ENCODE measurements at places on chromosomes 12 and 14.

DNA sequence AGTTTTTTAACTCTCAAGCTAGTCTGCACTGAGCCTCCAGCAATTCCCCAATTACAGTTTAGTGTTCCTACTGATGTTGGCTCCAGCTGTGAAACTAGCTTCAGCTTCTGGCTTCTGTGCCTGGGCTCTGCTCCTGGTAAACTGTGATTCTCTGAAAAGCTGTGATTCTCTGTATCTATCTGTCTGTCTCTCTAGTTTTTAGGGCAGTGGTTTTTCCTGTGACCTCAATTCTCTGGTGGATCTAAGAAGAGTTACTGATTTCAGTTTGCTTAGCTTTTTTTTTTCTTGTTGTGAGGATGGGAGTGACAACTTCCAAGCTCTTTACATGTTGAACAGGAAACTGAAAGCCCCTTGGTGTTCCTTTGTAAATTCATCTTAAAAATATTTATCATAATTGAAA is 3.8 kb upstream of the HIF1A start:
- DNase-seq, result no peak

DNA sequence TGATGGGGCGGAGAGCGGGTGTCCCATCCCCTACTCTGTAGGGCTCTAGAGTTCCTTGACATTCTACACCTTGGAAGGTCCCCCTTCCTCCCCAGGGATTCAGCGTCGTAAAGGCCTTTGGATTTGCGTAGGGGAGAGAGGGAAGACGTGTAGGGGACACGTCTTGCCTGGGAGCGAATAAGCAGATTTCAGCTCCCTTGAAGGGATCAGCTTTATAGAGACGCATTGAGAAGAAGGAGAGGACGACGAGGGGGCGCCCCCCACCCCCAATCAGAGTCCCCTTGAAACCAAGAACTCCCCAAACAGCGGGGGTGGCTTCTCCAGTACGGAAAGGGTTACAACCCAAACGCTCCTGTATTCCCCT is 324 bp downstream of the CALCOCO1 start:
- DNase-seq, result no peak

GRCh38 chr12:104623883-104624282 is 167.1 kb downstream of the CHST11 start:
- no peak for DNase-seq

DNA sequence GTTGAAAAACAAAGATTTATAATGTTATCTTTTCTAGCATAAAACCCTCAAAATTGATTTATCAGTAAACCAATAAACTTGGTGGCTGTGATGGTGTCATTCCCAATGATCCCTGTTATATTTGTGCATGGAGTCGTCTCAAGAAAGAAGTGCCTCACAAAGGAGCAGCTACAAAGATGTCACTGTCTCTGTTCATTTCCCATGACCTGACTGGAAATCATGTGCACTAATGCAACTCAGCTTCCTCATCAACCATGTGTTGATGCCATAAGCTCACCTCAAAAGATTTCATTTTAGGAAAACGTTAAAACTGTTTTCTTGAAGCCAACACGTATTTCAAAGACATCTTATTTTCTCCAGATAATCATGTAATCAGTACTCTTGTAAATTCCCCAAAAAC is 28.8 kb downstream of the CLEC1A start:
- DNase-seq, result no peak

- DNase-seq, result no peak
These were observed 3.0 kb downstream of the SDSL start for GRCh38 chr12:113424915-113425823.

DNA sequence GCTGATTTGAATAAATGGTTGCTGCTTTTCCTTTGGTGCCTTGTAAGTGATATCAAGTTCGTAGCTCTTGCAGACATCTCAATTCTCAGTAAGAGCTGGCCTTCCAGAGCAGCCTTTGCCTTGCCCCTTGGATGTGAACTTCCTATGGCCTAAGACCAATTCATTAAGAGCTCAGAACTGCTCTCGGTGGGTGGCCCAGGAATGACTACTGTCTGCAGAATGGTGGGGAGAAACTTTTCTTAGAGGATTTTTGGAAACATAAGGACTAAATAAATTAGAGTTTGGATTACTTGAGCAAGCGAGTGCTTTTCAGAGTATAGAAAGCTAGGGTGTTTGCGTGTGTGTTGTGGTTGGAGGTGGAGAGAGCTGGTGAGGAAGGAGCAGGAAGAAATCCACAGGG is 306.4 kb upstream of the TBX3 start:
- no peak for DNase-seq

- no peak for DNase-seq
These were observed 38.5 kb upstream of the RNASE1 start for GRCh38 chr14:20841096-20841495.

- no peak for DNase-seq
These were observed 1303.0 kb downstream of the LRFN5 start for GRCh38 chr14:42909659-42910058.

GRCh38 chr12:69055706-69056105 is 122.7 kb upstream of the CPM start:
- no peak for DNase-seq

- no peak for DNase-seq
These were observed 37.8 kb upstream of the OR4E1 start for GRCh38 chr14:21711360-21711961.

DNA sequence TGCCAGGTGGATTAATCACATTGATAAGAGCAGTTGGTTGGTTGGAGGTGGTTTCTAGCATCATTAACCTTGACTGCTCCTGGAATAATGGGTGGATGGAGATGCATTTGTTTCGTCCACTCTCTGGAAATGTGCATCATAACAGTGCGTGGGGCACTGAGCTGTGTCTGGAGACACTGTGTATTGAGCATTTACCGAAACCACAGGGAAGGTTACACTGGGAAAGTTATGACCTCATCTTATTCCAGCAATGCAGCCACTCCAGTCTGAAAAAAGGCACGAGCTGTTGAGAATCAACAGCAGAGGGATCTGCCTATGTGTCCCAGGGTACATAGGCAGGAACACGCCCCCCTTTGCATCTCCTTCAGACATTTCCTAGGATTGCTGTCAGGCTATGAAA is 27.2 kb downstream of the RNFT2 start:
- DNase-seq, result no peak

DNA sequence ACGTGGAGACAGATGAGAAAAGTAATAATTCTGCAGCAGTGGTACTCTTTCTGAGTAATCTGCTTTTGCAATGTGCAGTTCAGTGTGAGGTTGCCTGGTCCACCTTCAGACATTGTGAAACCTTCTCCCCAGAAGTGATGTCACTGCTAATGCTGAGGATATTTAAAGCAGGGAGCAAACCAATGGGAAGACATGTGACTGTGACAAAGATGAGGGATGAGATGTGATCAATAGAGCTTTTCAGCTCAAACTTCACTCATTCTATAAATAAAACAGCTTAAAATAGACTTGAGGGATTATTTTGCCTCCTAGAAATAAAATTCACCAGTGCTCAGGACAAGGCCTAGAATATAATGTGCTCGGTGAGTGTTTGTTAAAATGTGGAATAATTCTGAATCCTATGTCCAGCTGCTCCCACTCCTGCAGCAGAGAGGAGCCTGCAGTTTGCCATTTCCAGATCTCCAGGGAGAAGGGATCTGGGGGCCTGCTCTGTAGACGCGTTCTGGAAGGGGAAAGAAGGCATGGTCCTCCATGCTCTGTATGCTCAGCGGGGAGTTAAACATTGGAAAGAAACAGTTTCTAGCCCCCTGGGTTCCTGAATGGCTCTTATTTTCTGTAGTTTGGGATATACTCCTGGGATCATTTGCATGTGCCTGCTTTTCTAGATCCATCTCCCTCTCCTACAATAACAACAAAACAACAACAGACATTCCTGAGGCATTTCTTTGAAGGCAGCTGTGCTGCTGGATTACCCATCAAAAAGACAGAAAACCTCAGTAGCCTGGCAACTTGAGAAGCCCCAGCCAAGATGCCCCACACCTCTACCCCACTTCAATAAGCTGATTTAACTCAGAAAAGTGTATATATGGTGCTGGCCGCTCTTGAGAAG is 8.9 kb downstream of the SLC7A8 start:
- no peak for DNase-seq

DNA sequence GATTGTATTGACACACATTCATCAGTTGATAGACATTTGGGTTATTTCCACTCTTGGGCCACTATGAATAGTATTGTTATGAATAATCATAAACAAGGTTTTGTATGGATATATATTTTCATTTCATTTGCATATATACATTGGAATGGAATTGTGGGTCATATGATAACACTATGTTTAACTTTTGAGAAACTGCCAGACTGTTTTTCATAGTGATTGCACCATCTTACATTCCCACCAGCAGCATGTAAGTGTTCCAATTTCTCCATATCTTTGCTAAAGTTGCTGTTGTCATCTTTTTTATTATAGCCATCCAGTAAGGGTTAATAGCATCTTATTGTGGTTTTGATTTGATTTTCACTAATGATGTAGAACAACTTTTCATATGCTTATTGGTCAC is 198.5 kb upstream of the PPFIA2 start:
- DNase-seq, result no peak

DNA sequence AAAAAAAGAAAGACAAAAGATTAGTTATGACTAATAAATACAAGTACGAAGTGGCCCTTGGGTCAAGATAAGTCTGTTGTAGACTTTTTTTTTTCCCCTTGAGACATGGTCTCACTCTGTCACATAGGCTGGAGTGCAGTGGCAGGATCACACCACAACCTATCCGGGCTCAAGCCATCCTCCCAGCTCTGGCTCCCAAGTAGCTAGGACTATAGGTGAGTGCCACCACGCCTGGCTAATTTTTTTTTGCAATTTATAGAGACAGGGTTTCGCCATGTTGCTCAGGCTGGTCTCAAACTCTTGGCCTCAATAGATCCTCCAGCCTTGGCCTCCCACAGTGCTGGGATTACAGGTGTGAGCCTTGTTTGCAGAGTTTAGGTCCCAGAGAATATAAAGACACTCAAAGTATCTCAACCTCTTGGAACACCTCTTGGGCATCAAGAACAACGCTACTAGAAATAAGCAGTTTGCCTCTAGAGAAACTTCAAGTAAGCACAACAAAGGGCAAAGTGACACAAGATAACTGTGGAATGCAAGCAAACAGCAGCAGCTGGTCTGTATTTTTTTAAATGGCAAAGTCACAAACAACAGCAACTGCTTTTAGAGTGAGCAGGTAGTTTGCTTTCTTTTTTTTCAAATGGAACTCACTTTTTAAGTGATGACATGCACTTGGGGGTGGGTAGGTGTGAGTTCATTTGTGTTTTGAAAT is 3.9 kb upstream of the MDM2 start:
- DNase-seq, result no peak

DNA sequence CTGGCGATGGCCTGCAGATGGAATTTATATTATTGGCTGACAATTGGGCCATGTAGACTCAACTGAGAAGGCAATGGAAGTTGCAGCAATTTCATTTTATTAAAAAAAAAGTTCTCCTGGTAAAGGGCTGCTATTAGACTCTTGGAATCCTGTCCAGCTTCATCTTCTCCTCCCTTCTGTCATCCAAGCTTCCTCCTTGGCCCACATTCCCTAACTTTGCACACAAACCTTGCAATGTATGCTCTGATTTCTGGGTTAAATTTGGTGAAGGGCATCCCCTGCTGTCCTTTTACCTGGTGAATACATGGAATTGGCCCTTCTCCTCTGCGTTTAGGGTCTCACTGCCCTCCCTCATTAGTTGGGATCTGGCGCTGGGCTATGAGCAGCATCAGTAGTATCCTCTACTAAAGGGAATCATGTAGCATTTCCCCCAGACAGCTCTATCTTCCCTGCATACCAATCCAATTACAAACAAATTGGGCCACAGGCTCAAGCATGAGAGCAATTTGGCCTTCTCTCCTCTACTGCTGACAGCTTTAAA is 336.9 kb downstream of the BMP4 start:
- no peak for DNase-seq

DNA sequence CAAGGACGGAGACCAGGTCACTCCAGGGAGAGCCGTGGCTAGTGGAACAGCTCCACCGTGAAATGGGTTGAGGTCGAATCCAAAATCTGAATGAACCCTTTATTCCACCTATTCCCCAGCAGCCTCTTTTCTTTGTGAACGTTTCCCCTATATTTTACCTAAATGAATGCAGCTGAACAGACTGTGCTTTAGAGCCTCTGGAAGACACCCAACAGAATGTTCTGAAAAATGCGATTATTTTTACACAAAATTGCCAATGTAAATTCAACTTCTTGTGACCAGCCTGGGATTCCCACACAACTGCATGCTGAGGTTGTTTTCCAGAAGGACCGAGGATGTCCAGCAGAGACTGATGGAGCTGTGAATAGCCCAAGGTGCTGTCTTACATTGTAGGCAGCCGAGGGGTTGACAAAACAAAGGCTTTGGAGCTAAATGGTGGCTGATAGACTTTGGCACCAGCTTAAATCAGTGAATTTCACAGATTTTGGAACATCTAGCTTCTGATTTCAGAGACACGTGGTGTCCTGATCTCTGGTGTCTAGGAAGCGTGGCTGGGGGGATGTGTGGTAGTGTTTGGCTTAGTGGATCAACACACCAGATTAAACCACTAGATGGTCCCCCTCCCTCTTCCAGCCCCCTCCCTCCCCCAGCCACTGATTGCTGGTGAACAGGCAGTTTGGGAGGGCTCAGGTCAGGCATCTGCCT is 150.4 kb downstream of the ZNF664 start:
- no peak for DNase-seq
